ENCODE measurements at places on chromosomes 5 and 9.

DNA sequence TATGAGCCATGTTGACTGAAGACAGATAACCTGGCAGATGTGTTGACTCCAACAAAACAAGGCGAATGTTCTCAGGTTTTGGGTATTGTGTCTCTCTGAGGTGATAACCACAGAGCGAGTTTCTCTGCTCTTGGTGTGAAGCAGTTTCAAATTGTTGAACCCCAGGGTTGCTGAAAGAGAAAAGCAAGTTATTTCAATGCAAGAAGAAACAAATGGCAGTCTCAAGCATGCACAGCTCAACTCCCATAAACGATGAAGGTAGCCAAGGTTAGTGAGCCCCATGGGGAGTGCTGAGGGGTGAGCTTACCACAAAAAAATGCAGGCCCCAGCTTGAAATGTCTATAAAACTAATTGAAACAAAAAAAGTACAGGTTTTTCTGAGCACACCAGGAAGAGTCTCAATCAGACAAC lies 220.8 kb upstream of the DAPK1 start:
- no peak for DNase-seq

DNA sequence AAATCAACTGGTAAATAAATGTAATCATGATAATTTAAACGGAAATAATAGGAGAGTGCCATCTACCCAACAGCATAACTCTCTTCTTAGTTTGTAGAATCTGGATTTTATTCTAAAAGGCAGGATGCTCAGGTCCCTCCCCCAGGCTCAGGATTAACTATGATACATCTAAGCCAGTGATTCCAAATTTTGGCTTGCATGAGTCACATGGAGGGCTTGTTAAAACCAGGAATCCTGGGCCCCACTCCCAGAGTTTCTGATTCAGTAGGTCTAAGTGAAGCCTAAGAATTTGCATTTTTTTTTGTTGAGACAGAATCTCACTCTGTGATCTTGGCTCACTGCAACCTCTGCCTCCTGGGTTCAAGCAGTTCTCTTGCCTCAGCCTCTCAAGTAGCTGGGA lies 62.3 kb upstream of the ZFR start:
- DNase-seq: no peak

DNA sequence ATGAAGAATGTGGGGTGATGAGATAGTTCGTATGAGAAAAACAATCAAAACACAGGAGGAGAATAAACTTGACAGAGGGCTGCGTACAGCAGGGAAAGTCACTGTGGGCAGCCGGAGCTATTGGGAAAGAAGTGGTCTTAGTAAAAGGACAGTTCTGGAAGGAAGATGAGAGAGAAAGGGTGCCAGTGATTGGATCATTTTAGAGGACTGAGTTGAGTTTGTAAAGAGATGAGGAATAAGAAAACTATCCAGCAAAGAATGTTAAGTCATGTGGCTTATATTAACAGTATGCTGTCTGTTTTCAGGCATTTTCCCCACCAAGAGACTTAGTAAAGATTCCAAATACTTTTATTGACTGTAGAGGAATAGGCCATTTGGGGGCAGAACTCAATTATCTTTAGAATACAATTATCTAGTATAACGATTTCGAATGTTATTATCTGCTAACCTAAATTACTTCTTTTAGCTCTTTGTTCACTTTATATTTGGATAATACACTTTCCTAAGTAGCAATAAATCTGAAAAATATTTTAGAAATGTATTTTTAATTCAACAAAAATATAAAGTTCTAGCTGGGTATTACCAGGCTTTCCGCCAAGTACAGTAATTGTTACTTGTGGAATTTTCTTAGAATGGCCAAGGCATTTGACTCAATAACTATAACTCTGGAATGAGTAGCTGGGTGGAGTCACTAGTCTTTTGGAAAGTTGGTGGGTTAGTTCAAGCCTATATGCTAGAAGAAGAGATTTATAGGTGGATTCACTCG lies 15.5 kb upstream of the LOX start:
- no peak for DNase-seq

DNA sequence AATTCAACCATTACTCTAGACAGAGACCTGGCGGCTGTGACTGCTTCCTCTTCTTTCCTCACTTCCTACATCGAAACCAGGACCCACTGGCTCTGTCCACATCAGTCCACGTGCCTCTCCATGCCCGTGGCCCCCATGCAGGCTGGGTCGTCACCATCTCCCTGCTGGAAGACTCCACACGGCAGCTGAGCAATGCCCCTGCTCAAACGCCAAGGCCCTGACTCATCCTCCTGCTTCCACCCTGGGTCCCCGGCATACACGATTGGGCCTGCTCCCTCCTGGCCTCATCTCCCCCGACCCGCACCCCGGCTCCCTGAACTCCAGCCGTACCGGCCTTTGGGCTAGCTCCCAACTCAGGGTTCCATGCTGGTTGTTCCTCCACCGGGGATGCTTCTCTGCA lies 67.2 kb upstream of the IER5L start:
- no peak for DNase-seq

- no peak for DNase-seq
Observed at GRCh38 chr5:71978216-71978615, 129.1 kb upstream of the MAP1B start.

- DNase-seq: no peak
Observed at GRCh38 chr5:55033568-55033967, 9.5 kb downstream of the GZMK start.

DNA sequence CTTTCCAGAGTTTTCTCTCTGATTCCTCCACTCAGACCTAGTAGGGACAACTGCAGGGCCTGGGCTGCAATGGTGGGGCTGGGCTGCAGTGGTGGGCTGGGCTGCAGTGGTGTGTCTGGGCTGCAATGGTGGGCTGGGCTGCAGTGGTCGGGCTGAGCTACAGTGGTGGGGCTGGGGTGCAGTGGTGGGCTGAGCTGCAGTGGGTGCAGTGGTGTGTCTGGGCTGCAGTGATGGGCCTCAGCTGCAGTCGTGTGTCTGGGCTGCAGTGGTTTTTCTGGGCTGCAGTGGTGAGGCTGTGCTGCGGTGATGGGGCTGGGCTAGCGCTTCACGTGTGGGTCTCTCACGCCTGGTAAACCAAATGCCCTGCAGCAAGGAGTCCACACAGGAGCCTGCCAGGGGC lies 27.4 kb downstream of the ABO start:
- no peak for DNase-seq

DNA sequence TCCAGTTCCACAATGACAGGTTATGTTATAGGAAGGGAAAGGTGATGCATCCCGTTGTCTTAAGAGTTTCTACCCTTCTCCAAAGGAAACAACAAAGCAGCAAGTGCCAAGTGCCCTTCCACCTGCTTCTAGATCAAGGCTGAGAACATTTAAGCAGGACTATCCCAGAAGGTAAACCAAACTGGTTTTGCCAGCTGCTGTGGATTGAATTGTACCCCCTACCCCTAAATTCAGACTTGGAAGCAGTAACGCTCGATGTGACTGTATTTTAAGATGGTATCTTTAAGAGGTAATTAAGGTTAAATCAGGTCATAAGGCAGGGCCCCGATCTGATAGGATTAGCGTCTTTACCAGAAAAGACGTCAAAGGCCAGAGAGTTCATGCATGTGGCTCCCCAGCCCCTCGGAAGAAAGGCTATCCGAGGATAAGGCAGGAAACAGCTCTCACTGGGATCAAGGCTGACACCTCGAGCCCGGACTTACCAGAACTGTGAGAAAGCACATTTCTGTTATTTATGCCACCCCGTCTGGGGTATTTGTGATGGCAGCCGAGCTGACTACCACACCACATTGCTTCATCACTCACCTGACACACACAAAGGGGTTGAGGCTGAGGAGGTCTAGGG lies 179.1 kb upstream of the RAI14 start:
- no peak for DNase-seq

DNA sequence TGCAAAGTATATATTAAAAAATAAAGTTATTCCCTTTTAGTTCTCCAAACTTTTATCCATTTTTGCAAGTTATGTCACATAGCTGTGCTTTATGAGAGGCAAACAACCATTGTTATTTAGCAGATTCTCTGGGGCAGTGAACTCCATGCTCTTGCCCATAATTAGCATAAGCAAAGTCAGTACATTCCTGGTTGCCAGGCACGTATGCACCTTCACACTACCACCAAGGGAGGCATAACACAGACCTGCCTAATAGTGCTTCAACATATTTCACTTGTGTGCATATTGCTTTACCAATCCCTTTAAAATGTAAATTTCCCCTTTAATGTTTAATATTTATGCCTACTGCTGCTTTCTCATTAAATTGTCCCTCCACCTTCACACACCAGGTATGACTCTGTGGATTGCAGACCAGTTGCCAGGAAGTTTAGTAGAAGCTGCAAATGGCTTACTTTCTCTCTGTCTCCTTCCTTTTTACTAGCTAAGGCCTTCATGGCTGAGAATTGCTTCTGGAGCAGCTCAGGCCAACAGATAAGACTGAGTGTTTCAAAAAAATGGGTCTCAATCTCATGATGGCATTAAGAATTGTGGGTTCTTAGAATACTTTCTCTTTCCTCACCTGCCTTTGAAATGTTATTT lies 388.2 kb downstream of the PRR16 start:
- no peak for DNase-seq

DNA sequence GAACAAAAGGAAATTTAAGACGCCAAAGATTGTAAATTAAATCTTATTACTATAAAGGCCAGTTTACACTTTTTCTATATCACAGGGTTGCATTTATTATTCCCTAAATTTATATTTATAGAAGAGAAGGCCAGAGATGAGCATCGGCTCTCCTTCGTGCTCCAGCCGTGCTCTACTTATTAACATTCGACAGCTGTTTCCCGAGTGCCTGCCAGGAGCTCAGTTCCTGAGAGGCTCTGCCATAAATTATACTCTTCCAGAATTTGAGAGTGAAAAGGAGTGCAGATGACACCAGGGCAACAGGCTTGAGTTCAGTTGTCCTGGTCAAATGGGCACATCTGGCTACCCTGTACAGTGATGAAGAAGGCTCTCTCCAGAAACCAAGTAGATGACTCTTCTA lies 70.1 kb downstream of the PCSK5 start:
- DNase-seq: no peak

GRCh38 chr5:133113331-133114061 lies 61.7 kb downstream of the HSPA4 start:
- DNase-seq: no peak
